Mesangial cell (primary cell): ENCODE measurements at places on chromosomes 13 and 19. TPM values are rescaled to one million over a fixed set of nuclear protein-coding genes. Genes with fewer than 3 reads are reported as not detected.

The UBE2L5 gene
- total RNA-seq, result not detected in 2 replicates

The FFAR3 gene
- not detected in 2 replicates for total RNA-seq

The RNF225 gene
- 0.13 TPM in 1 of 2 replicates, not detected in the other for total RNA-seq

The KLF12 gene
- 4.9 and 8.2 TPM in 2 replicates for total RNA-seq

The KIR2DL4 gene
- total RNA-seq, result not detected in 2 replicates

The PRRG2 gene
- 0.16 and 1.1 TPM in 2 replicates for total RNA-seq
